ENCODE measurements at places on chromosomes 3 and 15. TPM values are rescaled to one million over a fixed set of nuclear protein-coding genes. Genes with fewer than 3 reads are reported as not detected.

Gene CRBN
- 132 TPM for total RNA-seq

DNA sequence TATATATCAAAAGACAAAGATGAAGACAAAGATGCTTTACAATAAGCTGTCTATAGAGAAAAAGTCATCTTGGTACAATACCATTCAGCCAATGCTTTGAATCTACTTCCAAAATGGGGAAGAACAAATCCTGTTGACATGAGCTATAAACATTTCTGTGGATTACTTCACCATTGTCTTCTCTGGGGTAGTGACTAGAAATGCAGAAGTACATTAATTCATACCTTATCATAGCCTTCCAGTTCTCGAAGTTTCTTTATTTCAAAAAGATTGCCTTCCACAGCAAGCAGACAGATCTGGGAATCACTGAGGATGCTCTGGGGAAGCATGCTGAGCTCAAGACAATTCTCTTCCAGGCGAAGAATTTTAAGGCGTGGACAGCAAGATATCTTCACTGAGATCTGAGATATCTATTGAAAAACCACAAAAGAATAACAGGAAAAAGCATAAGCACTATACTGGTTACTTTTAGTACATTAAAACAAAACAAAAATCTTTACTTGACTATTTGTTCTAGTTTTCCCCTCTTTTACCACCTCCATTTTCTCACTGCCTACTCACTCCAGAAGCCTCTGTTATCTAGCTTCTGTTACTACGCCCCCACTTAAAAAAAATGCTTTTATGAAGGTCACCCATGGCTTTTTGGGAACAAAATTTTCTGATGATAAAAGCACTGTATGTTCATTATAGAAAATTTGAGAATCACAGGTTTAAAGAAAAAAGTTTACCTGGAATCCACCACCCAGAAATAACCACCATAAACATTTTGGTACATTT lies 3.6 kb downstream of the LRRC57 start:
- DNase-seq = no peak

Gene P2RY13
- total RNA-seq = 4.0 TPM

Gene SKOR1
- 0.46 TPM for total RNA-seq

DNA sequence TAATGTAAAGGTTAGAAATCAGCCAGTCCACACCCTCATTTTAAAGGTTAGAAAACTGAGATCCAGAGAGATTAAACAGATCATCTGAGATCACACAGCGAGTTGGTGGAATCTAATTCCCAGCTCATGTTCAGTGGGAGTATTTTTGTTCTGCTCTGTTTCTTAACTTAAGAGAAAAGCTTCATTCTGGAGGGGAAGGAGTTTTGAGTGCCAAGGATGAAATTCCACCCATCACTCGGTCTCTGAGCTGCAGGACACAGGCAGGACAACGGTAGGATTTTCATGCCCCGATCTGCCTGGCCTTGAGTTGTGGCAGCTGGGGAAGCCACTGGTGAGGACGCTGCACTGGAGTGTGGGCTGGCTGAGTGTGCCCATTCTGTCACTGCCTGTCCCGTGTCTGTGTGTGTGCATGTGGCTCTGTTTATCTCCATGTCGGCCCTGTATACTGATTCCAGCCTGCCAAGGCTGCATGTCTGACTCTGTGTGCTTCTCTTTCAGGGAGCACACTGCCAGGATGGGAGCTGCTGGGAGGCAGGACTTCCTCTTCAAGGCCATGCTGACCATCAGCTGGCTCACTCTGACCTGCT lies 94.3 kb downstream of the CEMIP start:
- no peak for DNase-seq

GRCh38 chr15:63344731-63345390 lies 36.8 kb downstream of the CA12 start:
- DNase-seq = no peak

Gene WDR5B
- 6.3 TPM for total RNA-seq

DNA sequence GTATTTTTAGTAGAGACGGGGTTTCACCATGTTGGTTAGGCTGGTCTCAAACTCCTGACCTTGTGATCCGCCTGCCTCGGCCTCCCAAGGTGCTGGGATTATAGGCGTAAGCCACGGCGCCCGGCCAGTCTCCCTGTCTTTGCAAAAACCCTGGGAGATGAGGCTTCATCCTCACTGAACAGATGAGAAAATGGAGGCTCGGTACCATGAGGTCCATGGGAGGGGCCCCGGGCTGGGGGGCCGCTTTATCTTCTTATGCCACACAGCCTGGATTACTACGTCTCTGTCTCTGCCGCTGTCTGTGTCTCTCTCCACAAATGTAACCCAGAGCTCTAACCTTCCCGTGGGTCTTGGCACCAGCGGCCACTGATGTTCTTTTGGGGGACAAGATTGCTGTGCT lies 39.1 kb downstream of the ABTB1 start:
- DNase-seq = no peak

Gene KCTD6
- total RNA-seq = 18.0 TPM

Gene C3orf70
- 4.9 TPM for total RNA-seq

Gene STX19
- 8.0 TPM for total RNA-seq

- DNase-seq = no peak
Measured at GRCh38 chr3:117625174-117625573, 915.6 kb downstream of the TUSC7 start.

DNA sequence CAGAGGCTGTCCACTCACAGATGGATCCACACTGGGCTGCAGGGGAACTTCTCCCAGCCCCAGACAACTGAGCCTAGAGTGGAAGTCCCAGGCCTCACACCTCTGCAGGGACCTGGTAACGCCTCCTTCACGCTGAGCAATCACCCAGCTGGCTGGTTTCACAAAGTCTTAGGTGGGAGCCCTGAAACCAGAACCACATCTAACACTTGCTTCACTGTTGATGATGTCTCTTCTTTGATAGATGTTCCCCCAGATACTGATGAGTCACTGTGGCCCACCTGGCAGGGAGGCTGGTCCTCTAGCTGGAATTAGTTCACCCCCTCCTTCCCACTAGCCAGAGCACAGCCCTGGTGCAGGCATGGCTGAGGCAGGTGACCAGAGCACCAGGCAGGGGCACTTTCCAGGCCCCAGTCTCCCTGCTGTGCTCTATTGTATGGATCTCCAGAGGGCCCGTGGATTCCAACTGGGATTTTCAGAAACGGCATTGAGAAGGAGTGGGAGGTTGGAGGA lies 33.5 kb downstream of the MYL3 start:
- DNase-seq = no peak

Gene CILP
- 0.89 TPM for total RNA-seq
